ENCODE measurements at places on chromosomes 7 and 10.
A peak's percentile ranks its signal among the peaks of the same experiment; 100 is the strongest.

- no peak for DNase-seq
Observed at GRCh38 chr10:62005687-62006086, 104.2 kb downstream of the ARID5B start.

- no peak for DNase-seq
Observed at GRCh38 chr7:123847868-123848267, 2.9 kb downstream of the HYAL4 start.

DNA sequence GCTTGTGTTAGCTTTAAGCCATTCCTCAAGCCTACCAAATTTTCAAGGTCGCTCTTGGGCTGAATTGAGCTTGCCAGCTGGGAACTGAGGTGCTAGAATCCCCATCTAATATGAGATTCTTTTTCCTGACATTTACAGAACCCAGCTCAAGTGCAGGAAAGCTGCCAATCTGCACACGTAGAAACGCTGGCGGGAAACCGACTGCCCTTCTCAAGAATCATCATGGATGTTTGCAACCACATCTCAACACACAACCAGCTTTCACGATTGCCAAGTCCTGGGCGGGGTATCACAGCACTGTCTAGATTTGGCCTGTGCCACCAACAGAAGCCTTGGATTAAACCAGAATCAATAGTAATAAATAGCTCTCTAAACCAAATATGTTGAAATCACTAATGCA, 203.7 kb downstream of the DIP2C start:
- no peak for DNase-seq

- DNase-seq = no peak
Observed at GRCh38 chr7:31078363-31078990, 26.4 kb downstream of the ADCYAP1R1 start.

GRCh38 chr7:1857487-1858421, 187.7 kb downstream of the ELFN1 start:
- DNase-seq = no peak

- DNase-seq = no peak
Observed at GRCh38 chr10:44161184-44161583, 223.7 kb downstream of the CXCL12 start.

DNA sequence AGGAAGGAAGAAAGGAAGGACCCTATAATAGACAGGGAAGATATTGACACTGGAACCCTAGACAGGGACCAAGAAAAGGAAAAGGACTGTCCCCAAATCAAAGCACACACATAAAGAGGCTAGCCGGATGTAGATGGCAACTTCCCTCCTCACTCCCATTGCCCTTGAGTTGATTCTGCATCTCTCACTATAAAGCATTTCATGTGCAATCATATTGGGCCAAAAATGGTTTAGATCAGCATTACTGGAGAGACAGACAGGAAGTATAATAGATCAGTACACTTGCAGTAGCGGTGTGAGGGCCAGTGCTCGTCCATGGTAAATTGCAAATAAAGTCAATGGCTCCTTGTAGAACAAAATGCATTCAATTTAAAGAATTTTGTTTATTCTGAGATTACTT, 8.4 kb downstream of the IFIT3 start:
- no peak for DNase-seq

GRCh38 chr7:17402628-17403278, 104.3 kb downstream of the AHR start:
- DNase-seq = no peak

DNA sequence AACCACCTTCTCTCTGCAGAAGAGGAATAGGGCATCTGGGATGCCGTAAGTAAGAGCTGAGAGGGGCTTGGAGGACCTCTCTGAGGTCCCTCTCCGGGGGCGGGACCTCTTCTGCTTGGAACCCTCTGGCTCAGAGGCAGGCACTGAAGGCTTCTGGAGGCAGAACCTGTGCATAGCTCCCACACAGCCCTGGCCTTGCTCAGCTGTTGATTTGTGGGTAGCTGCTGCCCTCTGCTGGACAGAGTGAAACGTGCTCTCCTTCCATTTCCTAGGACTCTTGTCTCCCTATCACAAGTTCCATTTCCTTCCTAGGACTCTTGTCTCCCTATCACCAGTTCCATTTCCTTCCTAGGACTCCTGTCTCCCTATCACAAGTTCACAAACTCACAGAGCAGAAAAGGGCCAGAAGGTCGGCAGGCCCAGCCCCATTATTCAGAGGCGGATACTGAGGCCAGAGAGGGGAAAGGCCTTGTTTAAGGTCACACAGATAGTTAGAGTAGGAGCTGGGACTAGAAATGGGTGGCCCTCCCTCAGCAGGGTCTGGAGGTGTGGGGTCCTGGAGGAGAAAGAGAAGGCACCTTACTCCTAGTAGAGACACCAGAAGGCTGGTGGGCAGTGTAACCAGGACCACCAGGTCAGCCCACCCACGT, 30.3 kb upstream of the GARS1 start:
- DNase-seq = peak; percentile 67

- DNase-seq = no peak
Observed at GRCh38 chr7:101104799-101105198, 19.5 kb downstream of the TRIM56 start.

GRCh38 chr7:86479144-86479543, 164.6 kb upstream of the GRM3 start:
- no peak for DNase-seq

DNA sequence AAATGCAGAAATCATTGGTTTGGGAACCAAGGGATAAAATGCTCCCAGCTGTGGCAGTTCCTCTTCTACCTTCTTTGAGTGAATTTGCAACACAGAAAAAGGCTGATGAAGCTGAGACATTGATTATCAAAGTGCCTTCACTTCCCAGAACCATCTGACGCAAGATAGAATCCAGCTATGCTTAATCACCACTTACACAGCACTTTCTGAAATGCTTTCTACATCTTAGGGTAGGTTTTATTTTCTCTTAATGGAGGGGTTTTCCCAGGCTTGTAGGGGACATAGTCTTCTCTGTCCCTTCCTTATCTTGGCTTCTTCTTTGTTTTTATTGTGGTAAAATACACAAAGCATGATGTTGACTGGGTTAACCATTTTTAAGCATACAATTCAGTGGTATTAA, 332.6 kb upstream of the ZNF32 start:
- no peak for DNase-seq

GRCh38 chr7:154918741-154919140, 84.2 kb downstream of the PAXIP1 start:
- no peak for DNase-seq

DNA sequence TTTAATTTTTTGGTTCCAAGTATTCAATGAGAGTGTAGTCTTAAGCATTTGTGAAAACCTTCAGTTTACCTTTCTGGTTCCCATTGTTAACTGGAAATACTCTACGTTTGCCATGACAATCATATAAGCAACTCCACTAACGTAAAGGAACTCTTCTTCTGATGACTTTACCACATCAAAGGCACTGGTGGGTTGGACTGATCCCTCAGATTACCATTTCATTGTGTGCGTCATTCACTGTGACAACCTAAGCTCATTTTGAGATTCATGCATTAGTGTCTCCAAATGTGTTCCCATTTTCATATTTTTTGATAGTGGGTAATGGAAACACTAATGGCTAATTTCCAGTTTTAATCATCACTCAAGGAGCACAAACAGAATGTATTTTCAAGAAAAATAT, 119.9 kb upstream of the COL1A2 start:
- DNase-seq = no peak

GRCh38 chr10:78524342-78524741, 490.7 kb downstream of the RPS24 start:
- DNase-seq = no peak

- DNase-seq = no peak
Observed at GRCh38 chr10:23051855-23052331, 43.5 kb upstream of the MSRB2 start.

- DNase-seq = no peak
Observed at GRCh38 chr10:48446785-48447184, 140.3 kb downstream of the MAPK8 start.

DNA sequence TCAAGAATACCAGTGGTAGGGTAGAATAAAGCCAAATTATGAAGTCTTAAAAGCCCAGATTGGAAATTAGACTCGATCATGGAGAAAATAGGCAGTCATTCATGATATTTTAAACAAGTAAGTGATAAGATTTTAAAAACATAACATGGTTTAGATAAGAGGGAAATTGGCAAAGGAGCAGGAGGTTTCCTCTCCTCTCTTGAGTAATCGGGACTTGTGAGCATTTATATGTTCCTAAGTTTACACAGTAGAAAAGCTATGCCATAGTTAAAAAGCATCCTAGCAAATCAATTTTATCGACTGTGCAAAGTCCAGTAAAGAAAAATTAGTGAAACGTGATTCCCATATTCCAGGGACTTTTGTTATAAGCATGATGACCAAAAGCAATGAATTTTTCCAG, 313.2 kb downstream of the AHR start:
- no peak for DNase-seq

DNA sequence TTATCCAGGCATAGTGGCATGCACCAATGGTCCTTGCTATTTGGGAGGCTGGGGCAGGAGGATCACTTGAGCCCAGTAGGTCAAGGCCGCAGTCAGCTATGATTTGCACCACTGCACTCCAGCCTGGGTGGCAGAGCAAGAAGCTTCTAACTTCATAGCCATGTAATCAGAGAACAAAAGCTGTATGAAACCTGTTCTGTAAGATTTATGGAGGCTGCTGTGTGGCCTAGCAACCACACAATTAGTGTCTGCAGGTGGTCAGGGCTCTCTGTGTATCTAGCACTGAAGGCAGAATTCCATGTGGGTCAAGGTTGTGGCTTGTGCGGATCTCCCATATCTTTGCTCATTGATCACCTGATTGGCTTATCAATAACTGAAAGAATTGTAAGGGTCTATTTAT, 221.5 kb upstream of the FOXK1 start:
- DNase-seq = no peak

DNA sequence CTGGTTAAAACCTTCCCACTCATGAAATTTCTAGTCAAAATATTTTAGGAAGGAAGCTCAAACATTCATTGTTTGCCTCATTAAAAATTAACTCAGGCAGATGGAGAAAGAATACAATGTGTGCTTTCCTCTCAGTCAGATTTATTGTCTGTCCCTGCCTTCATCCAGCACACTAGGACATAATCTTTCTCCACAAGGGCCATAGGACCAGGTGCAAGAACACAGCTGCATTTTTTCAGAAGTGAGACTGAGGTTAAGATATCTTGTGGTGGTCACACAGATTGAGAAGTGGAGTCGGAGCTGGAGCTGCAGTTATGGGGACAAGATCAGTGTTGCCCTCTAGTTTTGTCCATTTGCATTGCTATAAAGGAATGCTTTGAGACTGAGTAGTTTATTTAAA, 666.3 kb downstream of the CCSER2 start:
- DNase-seq = no peak

DNA sequence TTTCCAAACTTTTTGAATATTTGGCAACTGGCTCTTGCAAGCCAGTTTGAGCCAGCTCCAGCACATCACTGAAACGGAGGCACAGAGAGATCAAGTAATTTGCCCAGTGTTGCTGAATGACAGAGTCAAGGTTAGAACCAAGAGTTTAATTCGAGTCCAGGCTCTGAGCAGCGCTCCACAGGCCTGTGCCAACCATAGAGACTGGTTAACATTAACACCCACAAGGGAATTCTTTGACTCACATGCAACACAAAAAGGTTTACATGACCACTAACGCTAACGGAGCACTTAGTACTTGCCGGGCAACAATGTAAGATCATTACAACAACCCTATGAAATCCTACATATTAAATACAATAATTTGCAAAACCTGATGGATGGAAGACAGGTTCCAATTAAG, 1.5 kb downstream of the RGS10 start:
- no peak for DNase-seq

DNA sequence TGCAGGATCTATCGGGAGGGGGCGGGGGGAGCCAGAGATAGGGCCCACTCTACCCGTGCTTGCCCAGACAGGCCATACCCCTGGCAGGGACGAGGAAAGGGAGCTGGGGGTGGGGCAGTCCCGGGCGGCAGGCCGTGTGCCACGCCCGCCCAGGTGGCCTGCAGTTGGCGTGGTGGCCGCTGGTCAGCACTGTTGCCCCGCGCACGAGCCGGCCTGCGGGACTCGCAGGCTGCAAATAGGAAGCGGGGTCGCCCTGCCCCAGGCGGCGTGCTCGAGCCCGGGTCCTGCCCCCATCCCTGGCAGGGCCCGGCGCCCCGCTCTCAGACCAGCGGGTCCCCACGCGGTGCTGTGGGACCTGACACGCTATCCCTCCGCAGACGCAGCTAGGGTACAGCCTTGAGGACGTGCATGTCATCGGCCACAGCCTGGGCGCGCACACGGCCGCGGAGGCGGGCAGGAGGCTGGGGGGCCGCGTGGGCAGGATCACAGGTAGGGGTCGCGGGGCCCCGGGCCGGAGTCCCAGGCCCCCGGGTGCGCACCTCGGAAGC, 6.7 kb downstream of the PNLIPRP2 start:
- no peak for DNase-seq

- no peak for DNase-seq
Observed at GRCh38 chr7:132206594-132206993, 369.7 kb downstream of the PLXNA4 start.

DNA sequence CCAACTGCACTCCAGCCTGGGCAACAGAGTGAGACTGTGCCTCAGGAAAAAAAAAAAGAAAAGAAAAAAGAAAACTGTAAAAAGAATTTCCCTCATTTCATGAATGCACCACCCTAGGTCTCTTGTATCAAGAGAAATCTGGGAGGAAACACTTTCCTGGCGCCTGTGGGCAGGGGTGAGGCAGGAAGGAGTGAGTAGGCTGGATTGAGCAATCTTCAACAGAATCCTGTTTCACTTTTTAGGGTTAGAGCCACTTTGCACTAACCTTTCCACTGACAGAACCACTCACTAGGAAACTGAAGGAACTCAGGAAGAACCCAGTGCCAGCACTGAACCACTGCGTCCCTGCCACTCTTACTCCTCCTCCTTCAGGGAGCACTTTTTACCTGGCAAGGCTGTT, 282.1 kb downstream of the CCDC3 start:
- no peak for DNase-seq

DNA sequence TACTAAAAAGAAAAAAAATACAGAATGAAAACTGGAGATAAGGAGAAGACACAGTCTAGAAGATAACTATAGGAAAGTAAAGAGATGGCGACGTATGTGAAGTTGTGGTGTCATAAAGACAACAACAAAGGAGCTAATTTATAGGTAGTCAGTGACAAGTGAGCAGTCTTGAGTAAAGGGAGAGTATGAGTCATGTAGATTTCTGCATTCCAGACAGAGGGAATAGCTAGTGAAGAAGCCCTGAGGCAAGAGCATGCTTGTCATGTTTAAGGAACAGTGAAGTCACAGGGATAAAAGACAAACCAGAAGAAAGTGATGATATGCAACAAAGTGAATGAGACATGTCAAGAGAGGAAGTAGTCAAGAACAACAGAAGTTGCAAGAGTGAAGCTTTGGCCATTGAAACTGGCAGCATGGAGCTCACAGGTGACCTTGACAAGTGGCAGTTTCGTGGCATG, 2.3 kb upstream of the MIOS start:
- DNase-seq = no peak

DNA sequence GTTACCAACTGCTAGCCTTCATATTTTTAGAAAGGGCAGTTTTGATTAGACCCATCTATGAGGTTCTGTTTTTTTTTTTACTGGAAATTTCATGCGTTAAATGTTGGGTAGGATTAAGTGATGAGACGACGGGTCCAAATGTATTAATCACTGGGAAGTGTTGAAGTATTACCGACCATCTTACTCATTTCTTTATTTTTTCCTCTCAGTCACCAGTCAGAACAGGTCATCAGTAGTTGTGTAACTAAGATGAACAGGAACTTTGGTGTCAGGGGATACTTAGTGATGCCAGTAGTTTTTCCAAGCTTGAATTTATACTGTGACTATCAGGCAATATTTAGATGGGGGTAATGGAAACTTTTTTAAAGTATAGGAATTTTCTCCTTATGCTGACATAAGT, 14.2 kb downstream of the TFAM start:
- DNase-seq = no peak

All from effector CD4-positive, alpha-beta T cell (primary cell).